D341Med (cell line): ENCODE measurements at places on chromosomes 7 and 10.

DNA sequence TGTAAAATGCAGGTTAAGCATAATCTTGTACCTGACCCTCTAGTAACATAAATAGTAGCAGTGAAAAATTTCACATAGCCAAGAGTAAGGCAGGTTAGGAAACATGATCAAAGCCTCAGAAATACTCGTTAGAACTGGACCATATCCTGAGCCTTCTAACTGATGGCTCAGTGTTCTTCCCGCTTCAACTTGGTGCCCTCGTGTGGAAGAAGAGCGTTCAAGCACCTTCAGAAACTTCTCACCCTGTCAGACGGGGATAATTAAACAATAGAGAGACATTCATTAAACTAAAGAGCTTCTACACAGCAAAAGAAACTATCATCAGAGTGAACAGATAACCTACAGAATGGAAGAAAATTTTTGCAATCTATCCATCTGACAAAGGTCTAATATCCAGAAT lies 124.5 kb downstream of the MYOF start:
- peak; percentile 50 for DNase-seq

GRCh38 chr10:118979661-118980060 lies 49.9 kb upstream of the NANOS1 start:
- no peak for DNase-seq

DNA sequence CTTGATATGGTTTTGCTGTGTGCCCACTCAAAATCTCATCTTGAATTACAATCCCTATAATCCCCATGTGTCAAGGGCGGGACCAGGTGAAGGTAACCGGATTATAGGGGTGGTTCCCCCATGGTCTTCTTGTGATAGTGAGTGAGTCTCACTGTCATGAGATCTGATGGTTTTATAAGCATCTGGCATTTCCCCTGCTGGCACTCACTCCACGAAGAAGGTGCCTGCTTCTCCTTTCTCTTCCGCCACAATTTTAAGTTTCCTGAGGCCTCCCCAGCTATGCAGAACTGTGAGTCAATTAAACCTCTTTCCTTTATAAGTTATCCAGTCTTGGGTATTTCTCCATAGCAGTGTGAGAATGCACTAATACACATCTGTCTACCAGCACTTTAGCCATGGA lies 109.5 kb upstream of the SDK1 start:
- DNase-seq, result no peak

- DNase-seq, result no peak
Measured at GRCh38 chr7:37100735-37101331, 347.8 kb downstream of the ELMO1 start.
